Activated naive CD8-positive, alpha-beta T cell treated with anti-CD3 and anti-CD28 coated beads, Interleukin-2, amount 10 ng/mL, durations not matched to agents 7 days and 5 days (primary cell): ENCODE measurements at places on chromosomes 4 and X. TPM values are rescaled to one million over a fixed set of nuclear protein-coding genes. Genes with fewer than 3 reads are reported as not detected.

Gene TRIM60
- total RNA-seq: not detected

DNA sequence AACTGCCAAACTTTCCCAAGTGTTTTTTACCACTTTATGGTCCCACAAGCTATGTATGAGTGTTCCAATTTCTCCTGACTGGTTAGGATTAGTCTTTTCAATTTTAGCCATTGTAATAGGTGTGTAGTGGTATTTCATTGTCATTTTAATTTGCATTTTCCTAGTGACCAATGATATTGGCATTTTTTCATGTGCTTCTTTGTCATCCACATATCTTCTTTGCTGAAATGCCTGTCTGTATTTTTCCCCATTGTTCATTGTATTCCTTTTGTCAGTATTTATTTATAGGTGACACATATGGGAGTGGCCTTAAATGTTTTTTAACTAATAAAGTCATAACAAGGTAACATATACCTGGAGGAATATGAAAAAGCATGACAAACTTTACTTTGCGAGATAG lies 9.2 kb upstream of the UBE2D3 start:
- no peaks in the 10 kb centered on the region for H3K27me3 ChIP-seq
- no peak for DNase-seq
- peaks cover 23% of the 10 kb centered on the region for H3K36me3 ChIP-seq
- no peak overlapping the region for H3K4me3 ChIP-seq

- no peak overlapping the region for H3K27ac ChIP-seq
- H3K27me3 ChIP-seq: no peaks in the 10 kb centered on the region
- DNase-seq: no peak
- H3K36me3 ChIP-seq: peaks cover 24% of the 10 kb centered on the region
- peaks cover 19% of the 10 kb centered on the region for H3K4me1 ChIP-seq
These were observed 16.6 kb downstream of the DKC1 start for GRCh38 chrX:154779261-154779660.

DNA sequence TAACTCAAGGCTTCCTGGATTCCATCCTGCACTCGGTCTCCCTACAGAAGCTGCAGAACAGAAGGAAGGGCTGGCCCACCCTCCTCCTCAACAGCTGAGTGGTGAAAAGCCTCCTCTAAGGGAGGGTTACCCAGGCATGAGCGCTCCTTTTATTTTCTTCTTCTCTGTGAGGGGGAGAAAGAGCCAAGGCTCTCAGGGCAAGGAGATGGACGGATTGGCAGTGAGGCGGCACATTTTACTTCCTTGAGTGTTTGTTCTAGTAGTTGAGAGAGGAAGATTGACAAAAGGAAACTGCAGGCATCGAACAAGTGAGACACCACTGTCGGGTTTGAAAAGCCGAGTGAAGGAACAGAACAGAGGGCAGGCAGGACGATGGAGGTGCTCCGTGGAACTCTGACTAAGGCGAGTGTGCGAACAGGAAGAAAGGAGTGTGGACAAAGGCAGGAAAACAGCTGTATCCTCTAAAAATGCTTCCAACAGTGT lies 38.4 kb upstream of the STS start:
- H3K27ac ChIP-seq: peak overlapping the region; percentile 77
- H3K4me3 ChIP-seq: peak overlapping the region; percentile 76
- H3K27me3 ChIP-seq: no peaks in the 10 kb centered on the region
- H3K4me1 ChIP-seq: peaks cover 19% of the 10 kb centered on the region

- no peak overlapping the region for H3K27ac ChIP-seq
- H3K27me3 ChIP-seq: no peaks in the 10 kb centered on the region
- no peak overlapping the region for H3K4me3 ChIP-seq
- peaks cover 15% of the 10 kb centered on the region for H3K36me3 ChIP-seq
- peaks cover 5% of the 10 kb centered on the region for H3K4me1 ChIP-seq
- DNase-seq: no peak
These were observed 37.1 kb downstream of the SNX25 start for GRCh38 chr4:185246453-185246852.
